ENCODE measurements at places on chromosomes 7 and 10.

GRCh38 chr7:36591636-36592035 lies 132.7 kb downstream of the AOAH start:
- no peak for DNase-seq

- no peak for DNase-seq
Observed at GRCh38 chr10:4048236-4048864, 263.3 kb upstream of the KLF6 start.

DNA sequence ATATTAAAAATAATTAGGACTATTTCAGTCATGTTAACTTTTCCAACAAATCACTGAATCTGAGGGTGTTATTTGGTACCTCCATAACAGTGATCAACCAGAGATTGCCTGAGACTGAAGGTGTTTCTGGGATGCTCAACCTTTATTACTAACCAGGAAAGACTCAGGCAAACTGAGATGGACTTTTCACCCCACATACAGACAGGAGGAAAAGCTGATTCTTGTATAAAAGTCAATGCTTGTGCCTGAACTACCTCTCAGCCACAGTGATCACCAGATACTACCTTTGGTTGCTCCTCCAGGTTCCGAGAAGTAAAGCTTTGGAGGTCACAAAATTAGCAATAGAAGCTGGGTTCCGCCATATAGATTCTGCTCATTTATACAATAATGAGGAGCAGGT lies 1.9 kb downstream of the AKR1C3 start:
- no peak for DNase-seq

DNA sequence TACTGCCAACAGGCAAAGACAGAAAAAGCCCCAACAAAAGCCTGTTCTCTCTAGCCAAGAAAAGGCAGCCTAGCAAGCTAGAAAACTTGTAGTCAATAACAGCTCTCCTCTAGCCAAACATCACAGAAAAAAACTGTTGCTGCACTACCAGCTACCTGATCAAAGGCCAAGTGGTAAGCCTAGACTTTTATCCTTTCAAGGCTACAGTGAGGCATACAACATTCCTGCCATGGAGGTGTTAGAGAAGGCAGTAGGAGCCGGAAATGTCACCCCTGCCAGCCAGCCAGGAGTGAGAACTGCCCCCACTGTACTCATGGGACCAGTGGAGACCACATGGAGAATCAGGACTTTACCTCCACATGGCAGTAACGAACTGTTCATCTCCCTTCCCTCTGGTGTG lies 31.2 kb downstream of the CCDC126 start:
- DNase-seq = no peak

- no peak for DNase-seq
Observed at GRCh38 chr10:87869773-87870551, 6.5 kb downstream of the PTEN start.

GRCh38 chr7:91436655-91437054 lies 172.4 kb downstream of the FZD1 start:
- DNase-seq = no peak

GRCh38 chr10:34854147-34854601 lies 39.1 kb upstream of the PARD3 start:
- no peak for DNase-seq

DNA sequence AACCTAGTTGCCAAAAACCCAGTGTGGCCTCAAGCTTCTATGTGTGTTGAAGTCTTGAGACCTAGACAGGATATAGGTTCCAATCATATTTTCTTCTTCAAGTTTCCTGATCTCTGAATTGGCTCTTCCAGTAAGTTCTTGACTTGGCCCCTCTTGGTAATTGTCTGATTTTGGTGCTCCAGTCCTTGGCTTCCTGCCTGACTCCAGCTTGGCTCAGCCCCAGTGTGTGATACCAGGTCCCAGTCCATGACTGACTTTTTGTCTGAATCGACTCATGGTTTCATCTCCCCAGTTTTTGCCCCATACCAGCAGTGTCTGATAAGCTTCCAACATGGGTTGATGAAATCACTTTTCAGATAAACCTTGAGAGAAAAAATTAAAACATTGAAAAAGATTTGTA lies 72.3 kb downstream of the FAS start:
- DNase-seq = no peak
